ENCODE measurements at places on chromosomes 6 and 20. TPM values are rescaled to one million over a fixed set of nuclear protein-coding genes. Genes with fewer than 3 reads are reported as not detected.

WFDC11 gene
- total RNA-seq = not detected

PRSS16 gene
- total RNA-seq = 1.3 TPM

LST1 gene
- total RNA-seq = 69.8 TPM

ID4 gene
- not detected for total RNA-seq

OR12D3 gene
- not detected for total RNA-seq

DNMT3B gene
- 2.2 TPM for total RNA-seq

ZBTB9 gene
- total RNA-seq = 6.9 TPM

PRL gene
- not detected for total RNA-seq

HSPA12B gene
- 0.08 TPM for total RNA-seq

SLC35F1 gene
- total RNA-seq = not detected

SPDEF gene
- total RNA-seq = not detected

MYLK4 gene
- 0.28 TPM for total RNA-seq

CTAGE9 gene
- total RNA-seq = not detected

GTSF1L gene
- not detected for total RNA-seq

AIF1 gene
- 11.3 TPM for total RNA-seq

TNF gene
- total RNA-seq = 124 TPM

CLPSL2 gene
- not detected for total RNA-seq

ASF1A gene
- 55.7 TPM for total RNA-seq

NELFE gene
- total RNA-seq = 70.6 TPM

PPP1R14C gene
- 0.10 TPM for total RNA-seq

KAT14 gene
- 15.1 TPM for total RNA-seq

FITM2 gene
- total RNA-seq = 2.7 TPM

EYA4 gene
- total RNA-seq = not detected

MAP7 gene
- 1.4 TPM for total RNA-seq

LKAAEAR1 gene
- not detected for total RNA-seq

All from activated CD4-positive, alpha-beta memory T cell treated with anti-CD3 and anti-CD28 coated beads, Interleukin-2, amount 10 ng/mL, durations not matched to agents 7 days and 5 days (primary cell).